Fibroblast of lung (primary cell): ENCODE measurements at places on chromosomes 1 and 21.

GRCh38 chr1:2583871-2584351 lies 2.7 kb upstream of the PRXL2B start:
- peak; percentile 60 for DNase-seq

DNA sequence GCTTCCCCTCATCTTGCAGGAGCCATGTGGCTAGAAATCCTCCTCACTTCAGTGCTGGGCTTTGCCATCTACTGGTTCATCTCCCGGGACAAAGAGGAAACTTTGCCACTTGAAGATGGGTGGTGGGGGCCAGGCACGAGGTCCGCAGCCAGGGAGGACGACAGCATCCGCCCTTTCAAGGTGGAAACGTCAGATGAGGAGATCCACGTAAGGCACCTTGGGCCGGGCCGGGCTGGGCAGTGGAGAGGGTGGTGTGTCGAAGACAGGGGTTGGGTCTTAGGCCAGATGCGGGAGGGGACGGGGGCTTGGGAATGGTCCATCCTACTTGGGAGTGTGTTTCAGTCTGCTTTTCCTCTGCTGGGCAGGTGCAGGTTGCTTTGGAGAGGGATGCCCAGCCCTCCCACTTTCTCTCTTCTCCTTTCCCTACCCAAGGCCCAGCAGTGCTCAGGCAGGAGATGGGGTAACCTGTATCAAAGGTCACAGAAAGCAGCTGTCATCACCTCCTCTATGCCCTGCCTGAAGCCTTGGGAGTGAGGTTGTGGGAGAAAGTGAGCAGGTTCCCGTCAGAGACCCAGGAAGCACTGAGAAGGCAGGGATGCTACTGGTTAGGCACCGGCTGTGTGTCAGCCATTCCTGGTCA lies 18.9 kb downstream of the EPHX1 start:
- no peak for DNase-seq

- DNase-seq = no peak
These were observed 83.4 kb downstream of the LRRN2 start for GRCh38 chr1:204602111-204602579.

DNA sequence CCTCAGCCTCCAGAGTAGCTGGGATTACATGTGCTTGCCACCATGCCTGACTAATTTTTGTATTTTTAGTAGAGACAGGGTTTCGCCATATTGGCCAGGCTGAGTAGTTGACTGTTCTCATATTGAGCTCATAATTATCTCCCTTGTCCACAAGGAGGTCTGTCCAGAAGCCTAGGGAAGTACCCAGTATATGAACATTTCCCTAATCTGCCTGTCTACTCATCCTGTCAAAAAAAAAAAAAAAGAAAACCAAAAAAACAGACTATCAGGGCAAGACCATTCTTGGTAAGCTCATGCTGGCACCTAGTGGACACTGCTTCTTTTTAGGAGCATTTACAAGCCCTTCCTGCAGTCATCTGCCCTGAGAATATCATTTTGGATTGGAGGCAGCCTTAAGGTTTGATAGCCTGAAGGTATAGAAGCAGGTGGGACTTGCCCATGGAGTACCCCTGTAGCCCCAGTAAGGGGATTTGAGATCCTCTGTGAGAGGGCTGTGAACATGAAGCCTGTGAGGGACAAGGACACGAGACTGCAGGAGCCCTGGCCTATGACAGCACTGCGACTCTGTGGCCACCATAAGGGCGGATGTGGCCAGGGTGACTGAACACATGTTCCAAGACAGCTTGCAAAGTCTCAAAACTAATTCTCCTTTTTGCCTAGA lies 10.8 kb upstream of the DUSP12 start:
- peak; percentile 84 for DNase-seq

DNA sequence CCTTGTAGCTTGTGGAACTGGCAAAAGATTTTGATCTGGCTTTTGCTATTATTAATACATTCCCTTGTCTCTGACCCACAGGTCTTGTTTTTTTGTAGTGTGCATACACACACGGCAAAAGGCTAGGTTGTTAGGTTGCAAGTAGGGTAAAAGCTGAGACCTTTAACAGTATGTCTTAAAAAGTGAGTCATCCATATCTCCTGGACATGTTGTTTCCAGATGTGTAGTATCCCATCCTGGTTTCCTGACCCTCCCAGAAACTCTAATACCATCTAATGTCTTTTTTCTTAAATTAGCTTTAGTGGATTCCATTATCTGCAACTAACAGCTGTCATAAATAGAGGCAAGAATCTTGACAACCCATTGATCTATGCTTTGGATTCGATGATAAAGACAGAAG lies 14.7 kb downstream of the OVGP1 start:
- no peak for DNase-seq

- DNase-seq = no peak
These were observed 59.6 kb downstream of the UCK2 start for GRCh38 chr1:165886983-165887382.

GRCh38 chr1:28591708-28592320 lies at the start of gene RAB42:
Gene RAB42 (plus strand): TSS chr1:28592265. CDS start chr1:28592512, 247 bp downstream.
- DNase-seq = peak; percentile 23

DNA sequence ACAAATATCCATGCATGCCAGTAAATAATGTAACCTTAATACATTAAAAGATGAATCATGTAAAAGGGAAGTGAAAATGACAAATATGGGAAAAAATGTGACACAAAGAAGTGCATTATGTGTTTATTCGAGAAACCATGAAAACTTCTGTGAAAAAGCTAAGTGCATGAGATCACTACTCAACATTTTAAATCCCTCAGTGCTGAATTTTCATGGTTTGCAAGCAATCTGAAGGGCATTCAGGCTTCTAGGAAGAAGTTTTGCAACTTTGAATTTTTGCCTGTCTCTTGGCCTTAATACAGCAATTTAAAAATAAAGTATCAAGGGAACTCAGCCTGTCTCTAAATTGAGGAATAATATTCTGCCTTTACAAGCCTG lies 78.2 kb downstream of the MAP3K7CL start:
- peak; percentile 84 for DNase-seq

DNA sequence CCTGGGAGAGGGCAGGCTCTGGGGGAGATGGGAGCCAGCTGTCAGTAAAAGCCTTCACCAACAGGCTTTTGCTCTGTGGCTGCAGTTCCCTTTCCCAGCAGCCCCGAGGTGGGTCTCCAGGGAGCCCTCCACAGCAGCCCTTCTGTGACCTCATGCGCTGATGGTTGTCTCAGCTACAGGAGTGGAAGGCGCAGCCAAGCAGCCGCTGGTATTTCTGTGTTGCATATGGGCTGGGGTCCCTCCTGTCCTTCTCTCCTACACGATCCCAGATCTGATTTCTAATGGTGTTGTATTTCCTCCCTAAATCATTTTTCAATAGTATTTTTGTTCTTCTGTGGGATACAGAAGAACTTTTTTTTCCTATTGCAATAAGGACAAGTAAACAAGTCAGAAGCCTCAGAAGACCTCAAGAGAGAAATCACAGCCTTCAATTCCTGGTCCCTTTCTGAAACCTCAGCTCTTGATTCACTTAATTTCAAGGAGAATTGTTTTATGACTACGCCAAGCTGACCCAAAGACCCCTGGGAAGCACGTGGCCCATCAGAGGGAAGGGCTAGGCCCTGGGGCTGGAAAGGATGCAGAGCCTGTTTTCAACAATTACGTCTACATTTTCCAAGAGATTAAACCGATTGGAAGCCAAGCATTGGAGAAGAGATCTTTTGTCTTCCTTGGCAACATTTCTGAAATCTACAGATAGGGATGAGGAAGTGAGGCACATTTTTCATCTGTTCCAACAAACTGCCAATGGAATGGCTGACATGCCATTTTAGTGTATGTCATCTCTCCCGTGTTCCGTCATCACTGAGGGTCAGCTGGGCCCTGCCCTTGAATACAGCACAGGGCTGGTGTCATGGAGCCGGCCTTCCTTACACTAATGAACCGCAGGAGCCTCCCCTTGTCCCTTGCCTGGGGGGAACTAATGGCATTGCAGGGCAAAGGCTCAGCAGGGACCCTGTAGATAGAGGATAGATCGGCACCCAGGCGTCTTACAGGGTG lies 42.0 kb upstream of the SCCPDH start:
- peak; percentile 21 for DNase-seq

- no peak for DNase-seq
These were observed 870.0 kb downstream of the LRRIQ3 start for GRCh38 chr1:73327998-73328397.

GRCh38 chr1:192521734-192522133 lies 53.8 kb upstream of the RGS1 start:
- DNase-seq = no peak

DNA sequence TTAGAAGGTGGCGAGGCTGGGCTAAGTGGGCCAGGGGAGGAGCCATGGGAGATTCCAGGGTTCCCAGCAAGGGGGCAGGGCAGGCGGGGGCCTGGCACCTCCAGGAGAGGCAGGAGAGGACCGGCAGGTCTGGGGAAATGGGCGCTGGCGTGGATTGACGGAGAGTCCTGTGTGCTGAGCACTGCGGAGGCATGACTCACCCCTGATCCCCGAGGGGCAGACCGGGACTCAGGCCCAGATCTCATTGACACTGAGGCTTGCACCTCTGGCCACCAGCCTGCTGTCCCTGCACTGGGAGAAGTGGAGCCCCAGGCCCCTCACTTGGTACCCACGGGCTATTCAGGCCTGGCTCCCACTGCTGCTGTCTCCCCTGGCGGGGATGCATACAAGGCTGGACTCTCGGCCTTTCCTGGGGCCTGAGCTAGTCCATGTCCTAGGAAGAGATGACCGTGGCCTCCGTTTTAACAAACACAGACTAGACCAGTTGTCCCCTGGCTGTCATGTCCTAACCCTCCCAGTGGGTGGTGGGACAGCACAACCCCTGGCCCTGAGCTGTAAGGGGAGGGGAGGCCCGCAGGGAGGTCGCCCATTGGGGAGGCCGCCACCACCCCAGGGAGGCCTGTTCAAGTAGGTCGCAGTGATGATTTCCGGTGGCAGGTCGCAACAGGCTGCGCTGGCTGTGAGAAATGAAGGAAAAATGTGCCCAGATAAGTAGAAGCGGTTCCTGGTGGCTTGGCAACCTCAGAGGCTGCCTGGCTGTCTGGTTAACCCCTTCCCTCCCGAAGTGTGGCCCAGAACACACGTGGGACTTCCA lies 39.7 kb downstream of the RIPK4 start:
- peak; percentile 80 for DNase-seq

GRCh38 chr1:96508233-96508632 lies 213.4 kb upstream of the PTBP2 start:
- DNase-seq = no peak

- DNase-seq = no peak
These were observed 333.0 kb downstream of the BRINP3 start for GRCh38 chr1:190144650-190145049.

GRCh38 chr1:19504796-19505692 lies 19.7 kb upstream of the CAPZB start:
- DNase-seq = peak; percentile 98

DNA sequence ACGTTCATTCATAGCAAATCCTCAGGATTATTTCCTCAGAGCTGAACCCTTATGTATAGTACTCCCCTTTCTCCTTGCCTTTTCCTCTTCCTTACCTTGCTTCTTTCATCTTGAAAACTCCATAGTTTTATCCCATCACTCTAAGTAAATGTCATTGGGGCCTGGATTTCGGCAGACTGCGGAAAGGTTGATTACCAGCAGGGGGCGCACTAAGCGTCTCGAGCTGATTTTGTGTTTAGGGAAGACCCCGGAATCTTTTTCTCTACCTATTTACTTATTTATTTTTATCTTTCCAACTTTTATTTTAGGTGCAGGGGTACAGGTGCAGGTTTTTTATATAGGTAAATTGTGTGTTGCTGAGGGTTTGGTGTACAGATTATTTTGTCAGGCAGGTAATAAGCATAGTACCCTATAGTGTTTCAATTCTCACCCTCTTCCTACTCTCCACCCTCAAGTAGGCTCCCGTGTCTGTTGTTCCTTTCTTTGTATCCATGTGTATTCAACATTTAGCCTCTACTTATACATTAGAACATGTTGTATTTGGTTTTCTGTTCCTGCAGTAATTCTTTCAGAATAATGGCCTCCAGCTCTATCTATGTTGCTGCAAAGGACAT lies 11.4 kb upstream of the MTARC1 start:
- no peak for DNase-seq

GRCh38 chr1:40583980-40584379 lies 52.5 kb downstream of the ZNF684 start:
- no peak for DNase-seq

DNA sequence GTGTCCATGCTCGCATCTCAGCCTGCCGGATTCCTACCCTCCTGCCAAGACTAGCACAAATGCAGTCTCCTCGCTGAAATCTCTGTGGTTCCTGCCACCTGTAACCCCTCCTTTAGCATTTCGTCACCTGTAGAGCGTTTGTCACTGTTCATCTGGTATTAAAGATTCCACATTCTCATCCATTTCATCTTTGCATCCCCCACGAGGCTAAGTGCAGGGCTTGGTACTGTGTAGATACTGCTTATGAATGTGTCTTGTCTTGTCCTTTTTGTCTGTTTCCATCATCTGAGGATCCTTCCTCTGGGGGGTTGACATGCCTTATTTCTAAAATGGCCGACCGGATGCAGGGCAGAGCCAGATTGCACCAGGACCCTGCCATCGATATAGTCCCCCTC lies 53.7 kb upstream of the DNAJC6 start:
- no peak for DNase-seq

GRCh38 chr1:237953238-237953637 lies 62.5 kb upstream of the ZP4 start:
- no peak for DNase-seq

DNA sequence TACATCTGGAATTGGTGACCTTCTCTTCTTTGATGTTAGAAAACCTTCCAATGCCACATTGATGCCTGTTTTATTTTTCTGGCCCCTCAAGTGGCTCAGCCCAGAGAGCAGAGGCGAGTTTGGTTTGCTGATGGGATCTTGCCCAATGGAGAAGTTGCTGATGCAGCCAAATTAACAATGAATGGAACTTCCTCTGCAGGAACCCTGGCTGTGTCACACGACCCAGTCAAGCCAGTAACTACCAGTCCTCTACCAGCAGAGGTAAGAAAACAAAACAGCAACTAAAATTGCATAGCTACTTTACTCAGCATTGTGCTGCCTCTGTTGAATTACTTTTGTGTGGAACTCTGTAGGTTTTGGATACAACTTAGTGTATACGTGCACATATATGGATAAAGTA lies 97.6 kb downstream of the CC2D1B start:
- peak; percentile 9 for DNase-seq

GRCh38 chr1:36934061-36934460 lies 100.3 kb downstream of the GRIK3 start:
- DNase-seq = no peak

DNA sequence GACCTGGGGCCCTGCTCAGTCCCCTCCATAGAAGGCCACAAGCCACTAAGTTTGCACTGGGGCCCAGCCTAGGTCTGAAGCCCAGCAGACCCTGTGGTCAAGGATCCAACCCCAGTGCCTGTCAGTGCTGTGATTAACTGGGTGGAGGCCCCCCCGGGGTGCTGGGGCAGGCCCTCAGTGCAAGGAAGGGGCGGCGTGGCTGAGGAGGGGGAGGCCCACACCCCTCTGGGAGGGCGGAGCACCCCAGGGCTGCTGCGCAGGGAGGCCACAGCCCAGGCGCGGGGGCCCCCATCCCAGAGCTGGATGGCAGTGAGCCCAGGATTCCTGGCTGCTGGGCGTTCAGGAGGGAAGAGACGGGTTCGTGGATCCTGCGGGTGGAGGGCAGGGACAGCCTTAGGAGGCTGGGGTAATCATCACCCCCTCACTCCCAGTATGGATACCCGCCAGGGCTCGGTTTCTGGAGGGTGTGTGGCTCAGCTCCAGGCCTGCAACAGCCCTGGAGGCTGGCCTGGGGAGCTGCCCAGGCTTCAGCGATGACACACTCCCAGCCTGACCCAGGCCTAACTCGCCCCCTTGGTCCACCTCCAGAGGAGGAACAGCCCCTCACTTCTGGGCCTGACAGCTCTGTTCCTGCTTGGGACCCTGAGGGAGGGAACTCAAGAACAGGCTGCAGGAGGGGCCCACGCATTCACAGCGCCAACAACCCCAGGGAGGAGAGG lies 890 bp downstream of the GJC2 start:
- peak; percentile 97 for DNase-seq
